ENCODE measurements at places on chromosomes 6 and 20.

DNA sequence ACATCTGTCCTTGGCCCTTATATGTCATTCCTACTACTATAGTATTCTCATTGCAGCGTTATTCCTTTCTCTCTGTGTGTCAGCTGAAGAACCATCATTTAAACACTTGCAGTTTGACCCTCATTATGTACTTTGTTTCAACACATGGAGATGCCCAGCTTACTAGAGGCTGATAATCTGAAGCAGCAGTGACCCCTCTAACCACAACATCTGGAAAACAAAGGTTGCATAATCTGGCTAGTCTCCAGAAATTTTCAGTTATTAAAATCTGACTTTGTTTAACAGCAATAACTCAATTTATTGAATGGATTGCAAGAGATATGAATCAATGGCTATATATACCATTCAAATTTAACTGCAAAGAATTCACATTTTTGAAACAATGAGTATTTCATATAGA is 6.6 kb upstream of the PHIP start:
- no peak for DNase-seq

GRCh38 chr6:42915732-42916131 is at the start of gene PTCRA:
Gene PTCRA (plus strand): TSS chr6:42916053. CDS start chr6:42916070, 17 bp downstream.
- no peak for DNase-seq

GRCh38 chr6:128282961-128283360 is 237.4 kb downstream of the PTPRK start:
- no peak for DNase-seq

- DNase-seq: no peak
Observed at GRCh38 chr6:124056407-124057334, 253.0 kb downstream of the NKAIN2 start.

GRCh38 chr6:40276141-40276540 is 311.0 kb downstream of the LRFN2 start:
- no peak for DNase-seq

- DNase-seq: no peak
Observed at GRCh38 chr6:170554796-170555137, 598 bp downstream of the TBP start.

DNA sequence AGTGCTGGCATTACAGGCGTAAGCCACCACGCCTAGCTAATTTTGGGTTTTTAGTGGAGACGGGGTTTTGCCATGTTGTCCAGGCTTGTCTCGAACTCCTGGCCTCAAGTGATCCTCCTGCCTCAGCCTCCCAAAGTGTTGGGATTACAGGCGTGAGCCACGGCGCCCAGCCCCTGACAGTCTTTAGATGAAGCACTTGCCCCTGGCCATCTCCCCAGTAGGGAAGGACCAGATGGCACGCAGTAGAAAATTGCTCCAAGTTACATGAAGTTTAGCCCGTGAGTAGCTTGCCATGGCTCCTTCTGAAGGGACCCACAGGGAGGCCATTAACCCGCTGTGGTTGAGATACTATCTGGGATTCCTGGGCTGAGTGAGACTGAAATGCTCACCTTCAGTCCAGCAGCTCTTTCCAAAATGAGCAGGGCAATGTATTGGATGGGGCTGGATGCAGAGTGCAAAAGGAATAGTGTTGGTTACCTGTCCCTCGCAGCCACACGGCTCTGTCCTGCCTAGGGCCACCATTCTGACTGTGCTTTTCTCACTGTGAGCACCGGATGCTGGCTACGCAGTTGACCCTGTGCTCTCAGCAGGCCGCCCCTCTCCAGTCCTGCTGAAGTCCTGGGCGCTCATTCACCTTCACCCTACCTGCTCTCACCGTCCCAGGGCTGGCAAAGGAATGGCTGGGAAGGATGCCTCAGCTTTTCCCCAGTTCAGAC is 66.9 kb downstream of the EFCAB8 start:
- peak; percentile 68 for DNase-seq

DNA sequence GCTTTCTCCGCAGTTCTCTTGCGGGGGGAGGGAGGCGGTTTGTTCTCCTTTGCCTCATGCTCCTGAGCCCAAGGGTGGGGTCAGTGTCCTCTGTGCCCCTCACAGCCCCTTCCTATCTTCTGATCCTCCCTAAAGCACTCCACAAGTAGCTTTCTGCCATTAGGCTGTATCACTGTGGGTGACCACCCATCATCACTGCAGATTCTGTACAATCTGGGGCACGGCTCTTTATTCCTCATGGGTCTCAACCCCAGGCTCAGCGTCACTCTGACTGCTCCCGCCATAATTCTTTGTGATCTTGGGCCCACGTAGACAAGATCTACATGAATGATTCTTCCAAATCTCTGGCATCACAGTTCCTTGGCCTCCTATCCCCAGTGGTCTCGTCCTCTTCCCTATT is 10.5 kb downstream of the NCR2 start:
- DNase-seq: no peak

DNA sequence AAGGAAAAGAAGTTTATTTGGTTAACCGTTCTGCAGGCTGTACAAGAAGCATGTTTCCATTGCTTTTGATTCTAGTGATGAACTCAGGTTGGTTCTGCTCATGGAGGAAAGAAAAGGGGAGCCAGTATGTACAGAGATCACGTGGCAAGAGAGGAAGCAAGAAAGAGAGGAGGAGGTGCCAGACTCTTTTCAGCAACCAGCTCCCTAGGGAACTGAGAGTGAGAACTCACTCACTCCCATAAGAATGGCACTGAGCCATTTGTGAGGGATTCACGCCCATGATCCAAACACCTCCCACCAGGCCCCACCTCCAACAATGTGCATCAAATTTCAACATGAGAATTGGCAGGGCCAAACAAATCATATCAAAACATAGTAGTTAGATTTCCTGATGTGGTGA is 649.1 kb downstream of the EPM2A start:
- DNase-seq: no peak

DNA sequence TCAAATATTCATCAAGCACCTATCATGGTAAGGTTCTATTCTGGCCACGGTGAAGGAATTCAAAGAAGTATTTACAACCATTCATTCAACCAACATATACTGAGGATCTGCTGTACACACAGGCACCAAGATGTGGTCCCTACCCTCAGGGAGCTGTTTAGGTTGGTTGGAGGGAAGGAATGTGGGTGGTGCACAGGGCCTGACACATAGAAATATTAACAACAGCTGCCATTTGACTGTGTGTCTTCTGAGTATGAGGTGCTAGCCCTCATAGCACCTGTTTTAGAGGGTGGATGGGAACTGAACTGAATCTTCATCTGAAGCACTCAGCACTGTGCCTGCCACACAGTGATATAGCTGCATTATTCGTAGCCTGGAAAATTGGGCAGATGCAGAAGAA is 7.3 kb downstream of the SNPH start:
- no peak for DNase-seq

GRCh38 chr20:5918856-5919625 is 31.3 kb downstream of the TRMT6 start:
- no peak for DNase-seq

DNA sequence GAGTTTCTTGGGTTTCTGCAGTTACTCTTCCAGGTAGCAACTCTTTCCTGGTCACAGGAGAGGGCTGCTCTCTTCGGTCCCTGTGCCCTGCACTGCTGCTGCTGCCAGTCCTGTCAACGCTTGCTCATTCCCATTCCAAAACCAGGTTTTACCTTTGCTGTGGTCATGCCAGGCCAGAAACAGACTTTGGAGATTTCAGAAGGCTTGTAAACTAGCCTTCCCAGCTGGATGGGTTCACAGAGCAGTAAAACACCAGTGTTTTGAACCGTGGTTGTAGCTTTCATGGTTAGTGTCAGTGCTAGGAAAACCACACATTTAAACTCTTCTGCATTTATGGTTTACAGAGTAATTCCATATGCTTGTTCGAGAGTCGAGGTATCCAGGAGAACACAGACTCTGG is 16.2 kb downstream of the ARFGEF2 start:
- DNase-seq: no peak

DNA sequence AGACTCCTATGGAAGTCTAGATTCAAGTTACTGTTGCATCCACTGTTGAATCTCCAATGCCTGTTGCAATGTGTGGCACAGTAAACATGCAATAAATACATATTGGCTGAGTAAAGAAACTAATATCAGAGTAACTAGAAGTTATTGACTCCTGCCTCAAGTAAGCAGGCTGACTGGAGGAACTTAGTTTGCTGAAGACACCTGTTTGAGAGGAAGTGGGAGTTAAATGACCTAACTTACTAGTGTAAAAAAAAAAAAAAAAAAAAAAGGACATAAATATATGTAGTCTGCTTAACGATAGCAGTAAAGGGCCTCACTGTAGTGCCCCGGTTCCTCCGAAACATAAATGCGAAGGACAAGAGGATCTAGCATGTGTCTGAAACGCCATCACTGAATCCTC is 249.8 kb upstream of the PRDM1 start:
- DNase-seq: no peak

DNA sequence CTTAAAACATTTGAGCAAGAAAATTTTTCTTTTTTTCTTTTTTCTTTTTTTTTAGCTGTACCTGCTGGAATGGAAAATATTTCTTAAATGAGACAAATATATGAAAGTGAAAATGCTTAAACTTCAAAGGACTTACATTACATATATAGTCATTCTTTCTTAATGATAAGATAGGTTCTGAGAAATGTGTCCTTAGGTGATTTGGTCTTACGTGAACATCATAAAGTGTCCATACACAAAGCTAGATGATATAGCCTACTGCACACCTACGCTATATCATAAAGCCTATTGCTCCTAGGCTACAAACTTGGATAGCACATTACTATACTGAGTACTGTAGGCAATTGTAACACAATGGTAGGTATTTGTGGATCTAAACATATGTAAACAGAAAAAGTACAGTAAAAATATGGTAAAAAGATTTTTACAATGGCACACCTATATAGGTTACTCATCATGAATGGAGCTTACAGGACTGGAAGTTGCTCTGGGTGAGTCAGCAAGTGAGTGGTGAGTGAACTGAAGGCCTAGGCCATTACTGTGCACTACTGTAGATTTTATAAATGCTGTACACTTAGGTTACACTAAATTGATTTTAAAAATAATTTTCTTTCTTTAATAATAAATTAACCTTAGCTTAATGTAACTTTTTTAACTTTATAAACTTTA is 54.6 kb downstream of the RPP21 start:
- no peak for DNase-seq

DNA sequence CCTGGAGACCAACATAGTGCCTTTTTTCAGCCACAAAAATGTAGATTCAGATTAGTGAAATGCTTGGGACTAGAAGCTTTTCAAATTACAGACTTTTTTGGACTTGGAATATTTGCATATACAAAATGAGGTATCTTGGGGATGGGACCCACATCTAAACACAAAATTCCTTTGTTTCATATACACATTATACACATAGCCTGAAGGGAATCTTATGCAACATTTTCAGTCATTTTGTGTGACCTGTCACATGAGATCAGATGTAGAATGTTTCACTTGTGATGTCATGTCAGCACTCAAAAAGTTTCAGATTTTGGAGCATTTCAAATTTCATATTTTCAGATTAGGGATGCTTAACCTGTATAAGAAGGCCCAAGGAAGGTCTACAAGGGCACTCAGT is 44.5 kb upstream of the ALDH8A1 start:
- no peak for DNase-seq

DNA sequence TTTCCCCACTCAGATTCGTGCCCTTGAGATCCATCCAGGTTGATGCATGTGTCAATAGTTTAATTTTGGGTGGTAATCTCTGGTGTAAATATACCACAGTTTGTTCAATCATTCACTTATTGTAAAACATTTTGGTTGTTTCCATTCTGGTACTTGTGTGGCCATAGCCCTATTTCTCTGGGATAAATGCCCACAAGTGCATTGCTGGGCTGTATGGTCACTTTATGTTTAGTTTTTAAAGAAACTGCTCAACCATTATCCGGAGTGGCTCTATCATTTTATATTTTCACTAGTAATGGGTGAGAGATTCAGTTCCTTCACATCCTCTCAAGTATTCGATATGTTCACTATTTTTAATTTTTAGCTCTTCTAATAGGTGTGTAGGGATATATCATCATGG is 60.7 kb upstream of the RNF24 start:
- DNase-seq: no peak

GRCh38 chr6:125142618-125143017 is 11.0 kb upstream of the TPD52L1 start:
- no peak for DNase-seq

GRCh38 chr20:24045621-24046318 is 57.2 kb upstream of the GGTLC1 start:
- no peak for DNase-seq

- DNase-seq: no peak
Observed at GRCh38 chr20:38304845-38305447, 990 bp downstream of the BPI start.

DNA sequence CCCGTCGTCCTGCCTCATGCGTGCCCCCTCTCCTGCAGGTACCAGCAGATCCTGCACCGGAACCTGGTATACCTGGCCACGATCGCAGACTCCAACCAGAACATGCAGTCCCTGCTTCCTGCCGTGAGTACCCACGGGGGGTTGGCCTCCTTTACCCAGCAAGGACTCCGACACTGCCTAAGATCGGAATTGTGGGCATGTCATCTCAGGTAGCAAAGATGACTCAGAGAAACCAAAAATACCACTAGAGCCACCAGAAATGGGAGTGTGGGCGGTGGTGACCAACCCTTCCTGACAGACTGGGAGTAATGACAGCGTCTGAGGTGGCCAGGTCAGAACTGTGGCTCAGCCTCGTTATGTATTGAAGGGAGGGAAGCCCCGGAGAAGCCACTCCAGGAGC is 16.3 kb downstream of the SS18L1 start:
- DNase-seq: peak; percentile 97

GRCh38 chr6:140029551-140029950 is 655.1 kb upstream of the CITED2 start:
- DNase-seq: no peak

DNA sequence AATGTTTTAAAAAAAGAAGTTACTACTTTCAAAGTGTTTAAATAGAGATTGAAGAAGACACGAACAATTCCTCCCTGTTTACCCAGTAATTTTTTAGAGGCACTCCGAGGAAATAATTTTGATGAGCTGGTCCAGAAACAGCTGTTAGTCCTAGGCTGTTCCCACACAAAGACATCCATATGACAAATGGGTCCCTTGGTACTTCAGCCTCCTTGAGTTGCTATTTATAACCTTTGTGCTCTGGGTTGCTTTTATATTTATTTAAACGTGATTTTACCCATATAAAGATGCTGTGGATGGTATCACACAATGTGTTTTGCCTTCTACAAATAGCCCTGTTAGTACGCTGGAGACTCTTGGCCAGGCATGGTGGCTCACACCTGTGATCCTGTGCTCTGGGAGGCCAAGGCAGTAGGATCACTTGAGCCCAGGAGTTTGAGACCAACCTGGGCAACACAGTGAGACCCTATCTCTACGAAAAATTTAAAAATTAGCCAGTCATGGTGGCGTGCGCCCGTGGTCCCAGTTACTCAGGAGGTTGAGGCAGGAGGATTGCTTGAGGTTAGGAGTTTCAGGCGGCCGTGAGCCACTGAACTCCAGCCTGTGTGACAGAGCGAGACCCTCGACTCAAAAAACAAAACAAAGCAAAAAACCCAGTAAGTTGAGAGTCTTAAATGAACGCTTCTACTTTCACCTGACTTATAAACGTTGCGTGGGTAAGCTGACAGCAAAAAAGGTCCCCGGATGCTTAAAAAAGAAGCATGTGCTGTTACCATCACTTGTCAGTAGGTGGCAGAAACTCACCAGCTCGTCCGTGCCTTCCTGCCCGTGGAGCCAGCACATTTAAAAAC is 56.9 kb upstream of the ARMH2 start:
- no peak for DNase-seq

- DNase-seq: no peak
Observed at GRCh38 chr6:17059022-17059421, 42.8 kb upstream of the STMND1 start.

All from RWPE2 (cell line).